ENCODE measurements at places on chromosomes 13 and 19.

- no peak for DNase-seq
Measured at GRCh38 chr19:29715701-29716581, 880 bp upstream of the C19orf12 start.

GRCh38 chr19:6234527-6234926, 45.2 kb downstream of the MLLT1 start:
- DNase-seq = no peak

- DNase-seq = no peak
Measured at GRCh38 chr19:40719414-40719894, 2.5 kb downstream of the ITPKC start.

GRCh38 chr19:4120559-4121272, 3.2 kb downstream of the MAP2K2 start:
- no peak for DNase-seq

GRCh38 chr13:57408312-57408711, 223.2 kb upstream of the PCDH17 start:
- no peak for DNase-seq

GRCh38 chr13:32261567-32261966, 53.6 kb downstream of the ZAR1L start:
- no peak for DNase-seq

DNA sequence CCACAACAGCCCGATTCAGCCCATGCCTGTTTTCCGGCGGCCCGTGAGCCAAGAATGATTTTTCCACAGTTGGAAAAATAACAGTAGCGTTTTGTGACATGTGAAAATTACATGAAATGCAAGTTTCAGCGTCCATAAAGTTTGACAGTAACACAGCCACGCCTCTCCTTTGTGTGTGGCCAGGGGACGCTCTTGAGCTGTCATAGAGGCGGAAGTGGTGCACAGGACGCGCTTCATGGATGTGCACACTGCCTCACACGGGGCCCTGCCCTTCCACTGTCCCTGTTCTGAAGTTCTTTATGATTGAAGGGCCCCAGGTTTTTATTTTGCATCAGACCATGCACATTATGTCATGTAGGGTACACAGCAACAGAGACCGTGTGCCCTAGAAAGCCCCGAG, 12.4 kb upstream of the ELAVL1 start:
- no peak for DNase-seq

GRCh38 chr19:28075229-28075628, 1137.7 kb downstream of the UQCRFS1 start:
- no peak for DNase-seq

- DNase-seq = no peak
Measured at GRCh38 chr13:36665630-36666029, 8.2 kb upstream of the SERTM1 start.

DNA sequence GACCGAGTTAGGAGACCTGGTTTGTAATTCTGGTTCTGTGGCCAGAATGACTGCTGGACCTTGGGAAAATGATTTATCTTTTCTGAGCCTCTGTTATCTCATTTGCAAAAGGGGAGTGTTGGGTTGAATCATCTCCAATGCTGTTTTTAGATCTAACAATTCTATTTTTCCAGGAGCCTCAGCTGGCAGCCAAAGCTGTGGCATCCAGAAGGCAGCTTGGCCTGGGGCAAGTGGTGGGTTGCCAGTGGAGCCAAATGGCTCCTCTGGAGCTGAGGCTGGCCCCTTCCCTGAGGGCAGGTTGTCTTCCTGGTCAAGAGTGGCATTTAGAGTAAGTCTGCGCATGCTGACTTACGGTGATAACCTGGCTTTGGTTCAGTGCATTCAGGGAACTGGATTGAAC, 21.3 kb downstream of the B3GLCT start:
- DNase-seq = no peak
